ENCODE measurements at places on chromosomes 3 and 15. TPM values are rescaled to one million over a fixed set of nuclear protein-coding genes. Genes with fewer than 3 reads are reported as not detected.

DNA sequence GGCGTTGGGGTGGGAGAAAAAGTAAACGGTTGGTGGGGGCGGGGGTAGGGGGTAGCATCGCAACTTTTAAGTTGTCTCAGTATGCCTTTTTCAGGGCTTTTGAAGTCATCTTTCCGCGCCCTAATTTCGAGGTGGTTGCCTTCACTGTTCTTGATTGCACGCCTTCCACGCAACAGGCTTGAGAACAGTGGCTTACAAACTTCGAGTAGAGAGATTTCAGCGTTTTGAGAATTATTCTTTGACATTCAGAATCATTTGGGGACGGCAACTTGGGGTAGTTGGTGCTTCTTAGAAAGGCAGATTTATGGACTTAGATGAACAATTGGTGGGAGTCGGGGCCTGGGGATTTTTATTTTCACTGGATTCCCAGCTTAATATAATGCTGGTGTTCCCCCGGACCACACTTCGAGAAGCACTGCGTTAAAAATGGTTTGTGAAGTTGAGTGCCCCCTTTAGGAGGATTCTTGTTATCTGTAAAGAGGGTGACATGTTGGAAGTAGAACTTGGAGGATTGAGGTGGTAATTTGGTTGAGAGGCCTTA, 880 bp downstream of the PPP4R2 start:
- H3K27ac ChIP-seq = peak overlapping the region; percentile 89
- H3K27me3 ChIP-seq = no peaks in the 10 kb centered on the region
- H3K4me1 ChIP-seq = peaks cover 39% of the 10 kb centered on the region
- peak overlapping the region; percentile 89 for H3K4me3 ChIP-seq
- DNase-seq = peak; percentile 81

GRCh38 chr3:16545413-16546185, 32.1 kb upstream of the RFTN1 start:
- H3K4me3 ChIP-seq = no peak overlapping the region
- no peaks in the 10 kb centered on the region for H3K36me3 ChIP-seq
- DNase-seq = peak; percentile 35

- H3K36me3 ChIP-seq = no peaks in the 10 kb centered on the region
- H3K4me1 ChIP-seq = peaks cover 10% of the 10 kb centered on the region
- DNase-seq = no peak
- no peak overlapping the region for H3K4me3 ChIP-seq
- peaks cover 20% of the 10 kb centered on the region for H3K27me3 ChIP-seq
- H3K27ac ChIP-seq = no peak overlapping the region
Measured at GRCh38 chr3:69364354-69364753, 21.5 kb downstream of the FRMD4B start.

DNA sequence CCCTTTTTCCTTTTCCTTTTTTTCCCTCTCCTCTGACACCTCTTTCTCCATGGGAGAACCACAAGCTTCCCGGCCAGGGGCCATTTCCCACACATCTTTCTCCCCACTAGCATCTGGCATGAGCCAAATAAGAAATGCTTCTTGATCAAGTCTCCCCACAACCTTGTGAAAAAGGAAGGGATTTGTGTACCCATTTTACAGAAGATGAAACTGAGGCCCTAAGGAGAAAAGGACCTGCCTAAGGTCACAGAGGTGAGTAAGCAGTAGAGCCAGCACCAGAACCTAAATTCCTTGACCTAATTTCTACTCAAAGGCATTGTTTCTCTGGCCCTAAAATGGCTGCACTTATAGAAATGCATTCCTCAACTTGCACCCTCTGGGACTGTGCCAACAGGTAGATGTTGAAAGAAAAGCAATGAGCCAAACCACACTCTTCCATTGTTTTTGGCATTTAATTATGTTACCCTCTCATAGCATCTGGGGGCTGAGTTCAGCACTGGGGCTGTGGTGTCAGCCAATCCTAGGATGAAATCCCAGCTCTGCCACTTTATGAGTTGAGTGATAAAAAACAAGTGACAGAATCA, 81.7 kb upstream of the TLE3 start:
- H3K4me3 ChIP-seq = no peak overlapping the region
- H3K27me3 ChIP-seq = peaks cover 27% of the 10 kb centered on the region
- H3K36me3 ChIP-seq = no peaks in the 10 kb centered on the region
- DNase-seq = no peak

DNA sequence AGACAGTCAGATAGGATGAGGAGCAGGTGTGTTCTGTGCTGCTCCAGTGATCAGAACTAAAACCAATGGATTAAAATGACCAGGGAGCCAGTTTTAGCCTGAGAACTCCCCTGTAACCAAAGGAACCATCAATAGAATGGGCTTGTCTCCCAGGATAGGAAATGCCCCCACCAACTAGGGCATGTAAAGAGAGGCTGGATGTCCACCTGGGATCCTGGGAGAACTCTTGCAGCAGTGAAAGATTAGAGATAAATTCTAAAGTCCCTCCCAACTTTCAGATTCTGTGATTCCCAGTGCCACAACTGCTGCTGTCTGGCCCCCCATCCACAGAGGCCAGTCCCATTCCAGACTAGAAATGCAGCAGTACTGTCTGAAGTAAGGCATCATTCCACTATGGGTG, 33.8 kb downstream of the HDC start:
- H3K4me3 ChIP-seq = no peak overlapping the region
- H3K27ac ChIP-seq = no peak overlapping the region
- peaks cover 6% of the 10 kb centered on the region for H3K4me1 ChIP-seq
- no peaks in the 10 kb centered on the region for H3K27me3 ChIP-seq

The SLC22A14 gene
- not detected for total RNA-seq

The TGM5 gene
- total RNA-seq = 0.07 TPM

The FOXL2 gene
- not detected for total RNA-seq
